Kidney glomerular epithelial cell (primary cell): ENCODE measurements at places on chromosomes 12 and 14.

DNA sequence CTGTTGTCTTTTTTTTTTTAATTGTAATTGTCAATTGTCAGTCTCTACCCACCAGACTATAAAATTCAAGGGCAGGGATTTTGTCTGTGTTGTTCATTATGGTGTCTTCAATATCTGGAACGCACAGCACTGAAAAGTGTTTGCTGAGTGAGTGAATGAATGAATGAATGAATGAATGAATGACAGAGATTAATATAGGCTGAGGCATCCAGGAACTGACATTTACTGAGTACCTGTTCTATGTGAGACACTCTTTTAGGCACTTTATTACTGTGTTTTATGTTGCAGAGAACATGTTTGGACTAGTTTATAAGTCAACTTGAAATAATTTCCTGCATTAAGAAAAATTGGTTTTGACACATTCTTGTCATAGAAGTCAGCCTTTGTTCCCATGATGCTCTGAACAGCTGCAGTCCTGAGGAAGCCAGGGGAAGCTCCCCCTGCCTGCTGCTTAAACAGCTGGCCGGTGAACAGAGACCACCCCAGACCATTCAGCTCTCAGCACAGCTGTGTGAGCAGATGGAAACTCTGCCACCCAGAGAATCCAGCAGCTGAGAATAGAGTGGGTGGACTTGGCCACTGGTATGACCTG lies 160.7 kb upstream of the CCND2 start:
- DNase-seq: no peak

GRCh38 chr12:79407671-79408622 lies 282.8 kb downstream of the PAWR start:
- peak; percentile 86 for DNase-seq

- DNase-seq: no peak
Measured at GRCh38 chr12:40001406-40001805, 104.5 kb downstream of the SLC2A13 start.

DNA sequence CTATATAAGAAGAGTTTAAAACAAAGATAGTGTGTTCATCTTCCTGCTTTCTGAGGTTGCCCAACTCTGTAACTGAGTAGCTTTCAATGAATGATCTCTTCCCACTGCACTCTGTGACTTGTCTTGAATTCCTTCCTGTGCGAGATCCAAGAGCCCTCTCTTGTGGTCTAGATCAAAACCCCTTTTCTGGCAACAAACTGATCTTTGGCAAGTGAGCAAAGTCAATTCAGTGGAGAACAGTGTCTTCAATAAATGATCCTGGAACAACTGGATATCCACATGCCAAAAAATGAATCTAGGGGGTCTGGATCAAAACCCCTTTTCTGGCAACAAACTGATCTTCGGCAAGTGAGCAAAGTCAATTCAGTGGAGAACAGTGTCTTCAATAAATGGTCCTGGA lies 8.5 kb downstream of the CFAP54 start:
- DNase-seq: no peak

DNA sequence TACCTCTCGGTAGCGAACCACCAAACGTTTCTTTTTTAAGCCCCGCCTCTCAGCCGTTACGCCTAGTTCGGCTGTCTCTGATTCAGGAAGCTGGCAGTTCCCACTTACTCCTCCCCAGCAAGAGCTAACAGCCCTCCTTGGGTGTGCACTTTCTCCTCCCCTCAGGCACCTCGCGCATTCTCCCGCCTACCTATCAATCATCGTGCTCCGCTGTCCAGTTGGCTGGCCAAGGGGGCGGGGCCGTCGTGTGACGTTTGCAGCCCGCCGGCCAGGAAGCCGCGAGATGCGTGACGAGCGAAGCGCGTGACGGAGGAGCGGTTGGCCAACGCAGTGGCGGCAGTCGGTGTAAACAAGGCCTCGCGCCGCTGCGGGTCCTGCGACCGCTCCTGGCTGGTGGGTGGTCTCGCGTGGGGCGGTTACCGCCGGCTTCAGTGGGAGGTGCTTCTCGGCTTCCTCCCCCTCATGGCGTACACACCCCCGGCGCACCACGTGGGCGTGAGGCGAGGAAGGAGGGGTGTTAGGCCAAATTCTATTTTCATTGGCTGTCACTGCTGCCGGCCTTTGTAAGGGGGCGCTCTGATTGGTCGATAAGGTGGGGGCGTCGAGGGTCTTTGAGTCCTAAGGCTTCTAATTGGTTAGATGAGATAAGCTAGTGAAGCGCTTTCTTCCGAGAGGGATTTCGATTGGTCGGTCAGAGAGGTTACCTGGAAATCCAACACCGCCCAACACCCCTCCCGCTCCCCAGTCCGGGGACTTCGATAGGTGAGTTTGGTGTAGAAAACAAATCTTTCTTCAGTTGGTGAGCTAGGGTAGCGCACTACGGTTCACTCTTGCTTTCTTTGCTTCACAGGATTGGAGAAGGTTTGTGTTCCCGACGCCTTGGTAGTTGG lies at the start of the genes DCAF11 and NRL:
DCAF11 (plus strand) TSS at position 246 of the 890 bp plus-strand sequence. CDS start 818 bp downstream, outside the sequence.
NRL (minus strand) TSS at position 418 of the 890 bp plus-strand sequence. CDS start 32,101 bp downstream, outside the sequence.
- DNase-seq: peak; percentile 100

- no peak for DNase-seq
Measured at GRCh38 chr14:76900682-76901081, 74.5 kb downstream of the LRRC74A start.

DNA sequence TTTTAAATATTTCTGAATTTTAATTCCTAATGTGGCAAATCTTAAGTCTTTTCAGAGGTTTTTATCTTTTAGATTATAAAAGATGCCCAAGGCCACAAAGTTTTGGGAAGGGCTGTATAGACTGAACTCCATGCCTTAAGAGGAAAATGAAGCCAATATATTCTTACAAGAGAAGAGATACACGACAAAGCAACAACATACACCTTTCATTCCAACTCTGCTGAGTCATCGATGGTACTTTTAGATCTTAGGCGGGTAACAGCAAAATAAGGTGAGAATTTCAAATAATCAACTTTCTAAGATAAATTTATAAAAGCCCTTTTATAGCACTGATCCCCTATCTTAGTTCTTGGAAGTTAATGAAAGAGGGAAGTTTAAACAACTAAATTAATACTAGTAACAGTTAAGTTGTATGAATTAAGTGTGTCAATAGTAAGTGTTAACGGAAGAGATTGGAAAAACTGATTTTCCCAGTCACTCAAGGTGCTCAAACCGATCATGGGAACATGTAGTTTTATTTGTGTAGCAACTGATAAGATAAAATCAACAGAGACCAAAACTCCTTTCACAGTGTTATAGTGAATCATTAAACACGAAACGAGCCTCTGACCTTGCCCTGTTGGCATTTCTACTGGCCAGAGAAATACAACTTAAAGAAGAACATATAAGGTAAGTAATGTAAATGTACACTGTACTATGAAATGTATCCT lies 18.8 kb upstream of the PIK3C2G start:
- DNase-seq: no peak

DNA sequence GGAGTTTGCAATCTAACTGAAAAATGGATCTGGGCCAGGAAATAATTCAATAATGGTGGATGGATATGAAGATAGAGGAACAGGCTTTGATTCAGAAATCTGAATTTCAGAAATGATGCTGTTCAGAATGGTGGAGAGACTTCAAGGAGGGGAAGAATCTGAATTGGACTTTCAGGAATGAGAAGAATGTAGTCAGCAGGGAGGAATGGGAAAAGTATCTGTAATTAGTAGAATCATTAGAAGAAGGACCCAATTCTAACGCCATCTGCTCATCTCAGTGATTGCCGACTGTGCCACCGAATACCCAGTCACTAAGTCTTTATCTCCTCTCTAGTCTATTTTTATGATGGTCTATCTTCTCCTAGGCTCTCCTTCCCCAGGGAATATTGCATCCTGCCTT lies 363.2 kb downstream of the GALC start:
- DNase-seq: no peak

GRCh38 chr12:132449565-132450417 lies 40.2 kb upstream of the FBRSL1 start:
- DNase-seq: no peak

DNA sequence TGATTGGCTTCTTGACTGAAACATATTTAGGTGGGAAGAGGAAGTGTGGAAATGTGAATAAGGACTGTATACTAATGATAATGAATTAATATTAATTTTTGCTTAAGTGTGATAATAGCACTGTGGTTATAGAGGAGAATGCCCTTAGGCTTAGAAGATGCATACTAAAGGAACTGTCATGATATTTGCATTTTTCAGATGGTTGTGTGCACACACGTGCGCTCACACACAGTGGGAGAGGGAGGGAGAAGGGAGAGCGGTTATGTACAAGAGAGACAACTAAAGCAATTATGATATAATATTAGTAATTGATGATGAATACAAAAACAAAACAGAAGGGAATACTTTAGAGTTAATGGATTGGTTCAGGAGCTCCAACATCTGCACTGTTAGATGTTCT lies 54.2 kb downstream of the RCOR1 start:
- DNase-seq: no peak

DNA sequence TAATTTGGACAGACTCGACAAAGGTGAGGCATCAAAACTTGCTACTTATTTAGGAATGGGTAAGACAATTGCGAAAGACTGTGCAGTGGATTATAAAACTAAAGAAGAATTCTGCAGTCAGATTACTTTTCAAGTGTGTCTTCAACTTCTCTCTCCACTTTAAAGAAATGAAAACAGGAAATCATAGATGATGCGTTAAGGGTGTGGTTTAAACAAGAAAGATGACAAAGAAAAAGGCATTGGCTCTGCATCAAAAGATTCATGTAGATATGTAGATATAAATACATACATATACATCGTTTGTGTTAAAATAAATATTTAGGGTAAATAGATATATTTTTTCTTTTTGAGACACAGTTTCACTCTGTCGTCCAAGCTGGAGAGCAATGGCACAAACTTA lies 74.6 kb upstream of the PARP11 start:
- DNase-seq: no peak

GRCh38 chr12:77161944-77162343 lies 96.6 kb upstream of the E2F7 start:
- DNase-seq: no peak

DNA sequence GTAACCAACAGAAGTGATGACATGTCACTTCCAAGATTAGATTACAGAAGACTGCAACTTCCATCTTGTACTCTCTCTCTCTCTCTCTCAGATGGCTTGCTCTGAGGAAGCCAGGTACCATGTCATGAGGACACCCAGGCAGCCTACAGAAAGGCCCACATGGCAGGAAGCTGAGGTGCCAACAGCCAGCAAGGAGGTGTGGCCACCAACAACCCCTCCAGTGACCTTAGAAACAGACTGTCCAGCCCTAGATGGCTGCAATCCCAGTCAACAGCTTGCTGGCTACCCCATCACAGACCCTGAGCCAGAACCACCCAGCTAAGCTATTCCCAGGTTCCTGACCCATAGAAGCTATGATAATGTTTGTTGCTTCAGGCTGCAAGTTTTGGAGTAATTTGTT lies 178.4 kb downstream of the ITPR2 start:
- DNase-seq: no peak

GRCh38 chr14:50964683-50965390 lies 20.6 kb upstream of the PYGL start:
- DNase-seq: peak; percentile 91

GRCh38 chr12:90510948-90511347 lies 444.0 kb downstream of the CCER1 start:
- DNase-seq: no peak

DNA sequence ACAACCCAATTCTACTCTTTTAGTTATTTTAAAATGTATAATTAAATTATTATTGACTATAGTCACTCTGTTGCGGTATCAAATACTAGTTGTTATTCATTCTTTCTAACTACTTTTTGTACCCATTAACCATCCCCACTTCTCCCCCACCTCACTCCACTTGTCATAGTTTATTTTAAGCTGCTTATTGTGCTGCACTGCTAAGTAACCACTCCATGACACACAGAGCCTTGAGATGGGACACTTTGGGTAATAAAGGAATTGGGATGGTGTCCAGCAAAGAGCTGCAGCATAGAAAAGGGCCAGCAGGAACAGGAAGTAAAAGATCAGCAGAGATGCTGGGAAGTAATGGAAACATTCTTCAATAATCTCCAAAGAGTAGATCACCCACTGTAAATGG lies 123.0 kb downstream of the RPS29 start:
- DNase-seq: no peak

- DNase-seq: no peak
Measured at GRCh38 chr12:50636505-50636904, 127.4 kb upstream of the ATF1 start.

GRCh38 chr14:52863334-52863700 lies 71.9 kb upstream of the GNPNAT1 start:
- DNase-seq: no peak

DNA sequence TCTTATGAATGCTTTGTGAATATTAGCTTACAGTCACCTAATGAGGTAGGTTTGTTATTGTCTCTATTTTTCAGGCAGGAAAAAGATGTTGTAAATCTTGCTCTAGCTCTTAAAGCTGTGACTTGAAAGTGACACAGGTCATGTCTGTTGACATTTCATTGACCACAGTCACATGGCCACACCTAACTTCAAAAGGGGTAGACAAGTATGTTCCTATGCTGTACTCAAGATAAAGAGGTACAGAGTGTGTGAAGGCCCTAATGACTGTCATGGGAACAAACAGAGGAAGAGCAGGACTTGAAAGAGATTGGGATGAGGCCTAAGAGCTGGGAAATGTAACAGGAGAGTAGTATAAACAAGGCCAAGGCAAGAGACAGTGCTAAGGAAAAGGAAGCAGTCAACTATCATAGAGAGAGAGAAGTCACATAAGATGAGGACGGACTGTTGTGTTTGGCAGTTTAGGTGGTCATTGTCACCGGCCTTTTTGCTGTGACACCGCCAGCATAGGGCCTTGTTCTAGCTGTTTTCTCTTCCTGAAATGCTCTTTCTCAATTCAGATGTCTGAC lies 181.0 kb downstream of the CFAP54 start:
- no peak for DNase-seq

- no peak for DNase-seq
Measured at GRCh38 chr14:92560106-92560865, 46.7 kb downstream of the RIN3 start.

DNA sequence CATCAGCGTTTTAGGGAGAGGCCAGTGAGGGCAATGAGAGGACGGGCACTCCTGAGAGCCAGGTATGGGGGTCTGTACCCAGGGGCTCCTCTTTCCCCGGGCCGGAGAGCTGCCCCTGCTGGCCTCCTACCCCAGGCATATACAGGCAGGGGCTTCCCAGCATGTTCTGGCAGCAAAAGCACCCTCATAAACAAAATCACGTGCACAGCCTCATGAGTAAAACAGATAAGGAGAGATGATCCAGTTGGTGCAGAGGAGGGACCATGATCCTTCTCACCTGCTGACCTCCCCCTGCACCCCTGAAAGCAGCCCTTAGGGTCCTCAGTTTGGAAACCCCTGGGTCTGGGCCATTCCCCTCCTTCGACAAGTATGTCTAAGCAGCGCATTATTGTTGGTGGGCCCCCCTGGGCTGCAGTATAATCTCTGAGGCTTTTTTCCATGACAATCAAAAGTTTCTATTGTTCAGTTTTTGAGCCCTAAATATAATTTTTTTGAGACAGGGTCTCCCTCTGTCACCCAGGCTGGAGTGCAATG lies 5.0 kb upstream of the KRT4 start:
- no peak for DNase-seq

DNA sequence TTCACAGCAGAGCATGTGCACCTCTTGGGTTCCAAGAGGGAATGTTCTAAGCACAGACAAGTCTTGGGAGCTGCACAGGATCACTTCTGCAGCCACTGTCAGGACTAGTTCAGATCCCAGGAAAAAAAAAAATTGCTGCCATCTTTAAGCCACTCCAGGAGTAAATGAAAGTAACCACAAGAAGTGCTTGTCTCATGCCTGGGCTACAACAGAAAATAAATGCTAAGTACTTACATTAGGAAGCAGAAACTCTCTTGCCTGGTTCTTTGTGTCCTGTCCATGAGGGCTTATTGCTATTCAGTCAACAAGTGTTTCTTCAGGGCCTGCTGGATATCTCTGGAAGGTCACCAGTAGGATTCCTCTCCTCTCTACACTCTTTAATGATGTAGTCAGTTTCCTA lies 176.1 kb downstream of the KTN1 start:
- DNase-seq: no peak
